Lung microvascular endothelial cell (primary cell): ENCODE measurements at places on chromosomes 6 and 20.

GRCh38 chr6:169051371-169051770 is 202.3 kb downstream of the THBS2 start:
- no peak for DNase-seq

GRCh38 chr6:155054491-155055250 is 59.6 kb downstream of the TIAM2 start:
- peak; percentile 80 for DNase-seq

GRCh38 chr6:113365191-113365590 is 492.0 kb upstream of the MARCKS start:
- no peak for DNase-seq

- peak; percentile 97 for DNase-seq
Observed at GRCh38 chr20:5950271-5951031, at the start of the genes MCM8 and TRMT6. Gene MCM8, plus strand, starts transcription at chr20:5950652. Its CDS starts 1,364 bp downstream, at chr20:5952016. Gene TRMT6, minus strand, starts transcription at chr20:5950533. Its CDS starts 128 bp downstream, at chr20:5950405.

- no peak for DNase-seq
Observed at GRCh38 chr20:49181265-49181877, 6.8 kb downstream of the STAU1 start.

- DNase-seq = no peak
Observed at GRCh38 chr6:115360602-115361325, 699.9 kb downstream of the FRK start.

DNA sequence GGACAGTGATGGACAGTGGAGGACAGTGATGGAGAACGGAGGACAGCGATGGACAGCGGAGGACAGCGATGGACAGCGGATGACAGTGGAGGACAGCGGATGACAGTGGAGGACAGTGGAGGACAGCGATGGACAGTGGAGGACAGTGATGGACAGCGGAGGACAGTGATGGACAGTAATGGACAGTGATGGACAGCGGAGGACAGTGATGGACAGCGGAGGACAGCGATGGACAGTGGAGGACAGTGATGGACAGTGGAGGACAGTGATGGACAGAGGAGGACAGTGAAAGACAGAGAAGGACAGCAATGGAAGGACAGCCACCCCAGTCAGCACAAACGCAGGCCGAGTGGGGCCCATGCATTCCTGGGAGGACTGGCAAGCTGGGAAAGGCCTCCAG is 3.4 kb upstream of the NKAIN4 start:
- DNase-seq = no peak

DNA sequence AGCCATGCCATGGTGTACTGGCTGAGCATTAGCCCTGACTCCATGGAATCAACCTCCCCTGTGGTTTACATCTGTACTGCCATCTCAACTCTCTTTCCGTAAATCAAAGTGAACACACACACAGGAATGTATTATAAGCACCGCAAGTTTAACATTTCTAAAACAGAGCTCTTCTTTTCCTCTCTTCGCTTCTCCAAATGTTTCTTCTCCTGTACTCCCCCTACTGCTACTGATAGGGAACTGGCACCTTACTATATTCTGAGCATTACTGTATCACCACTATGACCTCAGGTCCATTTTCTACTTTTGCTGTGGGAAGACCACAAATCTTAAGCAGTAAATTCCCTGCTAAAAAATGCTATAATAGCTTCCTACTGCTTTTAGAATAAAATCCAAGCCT is 101.2 kb downstream of the NUS1 start:
- DNase-seq = no peak

DNA sequence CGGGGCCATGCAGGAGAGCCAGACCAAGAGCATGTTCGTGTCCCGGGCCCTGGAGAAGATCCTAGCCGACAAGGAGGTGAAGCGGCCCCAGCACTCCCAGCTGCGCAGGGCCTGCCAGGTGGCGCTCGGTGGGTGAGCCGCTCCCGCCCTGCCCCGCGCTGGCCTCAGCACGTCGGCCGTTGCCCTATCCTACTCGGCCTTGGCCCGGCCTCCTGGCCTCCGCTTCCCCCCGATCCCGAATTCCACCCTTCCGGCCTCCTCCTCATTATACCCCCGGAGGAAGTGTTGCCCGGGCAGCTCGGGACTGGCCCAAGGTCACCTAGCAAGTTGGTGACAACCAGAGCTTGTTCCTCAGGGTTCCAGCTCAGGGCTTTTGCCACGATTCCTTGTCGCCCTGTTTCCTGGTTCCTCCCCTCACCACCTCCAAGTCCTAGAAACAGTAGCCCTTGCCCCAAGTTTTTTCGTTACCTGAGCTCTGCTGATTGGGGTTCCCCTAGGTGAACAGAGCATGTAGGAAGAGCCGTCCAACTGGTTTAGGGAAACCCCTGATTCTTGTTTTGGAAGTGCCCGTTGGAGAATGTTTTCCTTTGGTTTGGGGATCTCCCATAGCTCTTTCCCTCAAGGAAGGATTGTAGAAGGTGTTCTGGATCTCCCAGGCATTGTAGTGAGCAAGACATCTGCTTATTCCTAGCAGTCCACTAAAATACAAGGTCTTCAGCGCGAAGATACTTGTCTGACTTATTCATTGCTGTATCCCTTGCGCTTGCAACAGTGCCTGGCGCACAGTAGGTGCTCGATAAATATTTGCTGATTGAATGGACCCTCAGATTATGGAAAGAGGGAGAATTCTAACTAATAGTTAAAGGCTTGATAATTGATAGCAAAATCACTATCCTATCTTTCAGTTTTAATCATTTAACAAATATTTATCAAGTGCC is 641 bp downstream of the ARFGEF2 start:
- DNase-seq = peak; percentile 45

DNA sequence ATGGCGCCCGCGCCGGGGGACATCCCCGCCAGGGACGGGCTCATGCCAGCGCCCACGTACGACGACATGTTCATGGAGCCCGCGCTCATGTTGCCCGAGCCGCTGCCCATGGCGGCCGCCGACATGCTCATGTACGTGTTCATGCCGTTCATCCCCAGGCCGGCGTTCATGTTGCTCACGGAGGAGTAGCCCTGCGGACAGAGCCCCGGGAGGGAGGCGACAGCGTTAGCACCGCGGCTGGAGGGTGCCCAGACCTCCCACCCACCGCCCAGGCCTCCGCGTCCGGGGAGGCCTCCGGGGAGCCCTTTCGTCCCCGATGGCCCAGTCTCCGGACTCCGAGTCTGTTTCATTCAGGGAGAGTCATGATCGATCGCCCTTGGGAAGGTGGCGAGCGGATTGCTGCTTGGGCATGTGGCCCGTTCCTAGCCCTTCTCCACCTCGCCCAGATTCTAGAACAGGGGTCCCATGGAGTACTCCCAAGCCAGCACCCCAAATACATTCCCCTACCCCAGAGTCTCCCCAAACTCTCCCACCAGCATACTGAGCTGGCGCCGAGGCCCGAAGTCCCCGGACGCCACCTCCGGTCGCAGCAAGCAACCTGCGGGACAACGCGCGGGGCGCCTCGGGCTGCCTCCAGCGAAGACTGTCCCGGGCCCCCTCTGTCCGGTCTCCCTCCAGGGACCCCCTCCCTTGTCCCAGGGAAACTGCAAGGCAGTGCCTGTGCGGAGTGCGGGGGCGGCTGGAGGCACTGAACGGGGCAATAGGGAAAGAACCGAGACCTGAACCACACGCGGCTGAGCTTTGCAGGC is 1.2 kb downstream of the FOXA2 start:
- DNase-seq = no peak

GRCh38 chr6:43771858-43772680 is 2.1 kb downstream of the VEGFA start:
- peak; percentile 61 for DNase-seq

- peak; percentile 95 for DNase-seq
Observed at GRCh38 chr6:6008648-6009421, 2.1 kb upstream of the NRN1 start.

DNA sequence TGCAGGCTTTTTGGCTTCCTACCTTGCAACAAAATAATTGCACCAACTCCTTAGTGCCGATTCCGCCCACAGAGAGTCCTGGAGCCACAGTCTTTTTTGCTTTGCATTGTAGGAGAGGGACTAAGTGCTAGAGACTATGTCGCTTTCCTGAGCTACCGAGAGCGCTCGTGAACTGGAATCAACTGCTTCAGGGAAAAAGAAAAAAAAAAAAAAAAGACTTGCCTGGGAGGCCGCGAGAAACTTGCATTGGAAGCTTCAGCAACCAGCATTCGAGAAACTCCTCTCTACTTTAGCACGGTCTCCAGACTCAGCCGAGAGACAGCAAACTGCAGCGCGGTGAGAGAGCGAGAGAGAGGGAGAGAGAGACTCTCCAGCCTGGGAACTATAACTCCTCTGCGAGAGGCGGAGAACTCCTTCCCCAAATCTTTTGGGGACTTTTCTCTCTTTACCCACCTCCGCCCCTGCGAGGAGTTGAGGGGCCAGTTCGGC is 420 bp downstream of the SOX4 start:
- DNase-seq = no peak

DNA sequence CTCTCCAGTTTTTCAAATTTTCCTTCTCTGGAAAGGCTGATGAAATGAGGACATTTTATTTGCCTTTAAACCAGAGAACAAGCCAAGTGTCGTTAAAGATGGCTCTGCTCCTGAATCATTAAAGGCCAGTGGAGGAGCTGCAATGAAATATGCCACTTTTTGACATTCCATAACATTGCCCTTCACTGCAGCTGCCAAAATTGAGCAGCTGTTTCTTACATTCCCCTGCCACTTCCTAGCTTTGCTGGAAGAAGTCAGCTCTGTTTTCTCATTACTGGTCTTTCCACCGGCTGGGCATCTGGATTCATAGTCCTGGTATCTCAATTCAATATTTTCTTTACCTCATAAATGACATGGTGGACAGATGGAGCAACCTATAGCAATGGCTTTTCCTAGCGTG is 45.5 kb upstream of the NRN1 start:
- no peak for DNase-seq

- no peak for DNase-seq
Observed at GRCh38 chr6:126738146-126738545, 380.3 kb upstream of the RSPO3 start.

DNA sequence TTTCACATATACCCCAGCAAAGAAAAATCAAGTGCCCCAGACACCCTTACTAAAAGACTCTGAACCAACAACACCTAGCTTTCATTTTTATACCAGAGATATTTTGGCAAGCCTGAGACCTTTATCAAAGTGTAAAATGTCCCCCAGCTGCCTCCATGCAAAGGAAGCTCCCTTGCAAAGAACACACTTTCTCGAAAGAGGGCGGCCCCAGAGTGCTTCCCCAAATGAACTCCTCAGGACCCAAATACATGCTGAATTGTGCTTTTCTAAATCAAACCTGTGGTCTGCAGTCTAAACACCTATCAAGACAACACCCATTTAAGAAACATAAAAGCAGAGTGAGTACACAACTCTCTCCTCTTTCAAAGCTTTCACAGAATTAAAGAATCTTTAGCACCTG is 490 bp downstream of the IPCEF1 start:
- DNase-seq = no peak

GRCh38 chr20:35730583-35731468 is 11.2 kb downstream of the RBM39 start:
- DNase-seq = no peak

GRCh38 chr20:63051911-63052310 is 45.1 kb upstream of the BHLHE23 start:
- DNase-seq = no peak

- no peak for DNase-seq
Observed at GRCh38 chr6:157095084-157095483, 228.2 kb downstream of the TMEM242 start.

- DNase-seq = no peak
Observed at GRCh38 chr6:18613319-18613925, 226.3 kb downstream of the RNF144B start.

DNA sequence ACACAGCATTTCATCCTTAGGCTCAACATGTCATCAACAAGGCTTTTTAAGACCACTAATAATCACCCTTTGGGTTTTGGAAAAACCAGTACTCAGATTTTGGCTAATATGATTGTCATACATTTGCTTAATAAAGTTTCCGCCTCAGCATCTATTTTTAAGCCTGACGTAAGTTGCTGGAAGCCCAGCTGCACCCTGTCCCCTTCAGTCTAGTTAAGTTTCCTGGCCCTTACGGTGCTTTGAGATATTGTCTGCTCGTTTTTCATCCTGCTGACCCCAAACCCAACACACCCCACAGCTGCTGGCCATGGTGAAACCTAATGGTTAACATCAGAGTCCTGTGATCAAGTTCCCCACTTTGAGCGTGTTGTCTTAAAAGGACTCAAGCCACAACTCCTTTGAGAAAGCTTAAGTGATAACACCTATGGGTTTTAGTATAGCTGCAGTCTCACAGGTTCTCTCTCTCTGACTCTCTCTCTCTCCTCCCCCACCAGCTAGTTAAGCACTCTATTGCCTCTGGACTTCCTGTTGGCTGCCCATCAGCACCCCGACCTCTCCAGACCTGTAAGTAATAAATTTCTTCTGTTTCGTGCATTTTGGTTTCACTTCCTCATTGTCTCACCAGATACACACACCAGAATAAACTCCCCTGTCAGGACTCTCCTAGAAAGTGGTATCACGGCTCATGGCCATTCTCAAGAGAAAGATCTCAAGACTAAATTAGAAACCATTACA is 802.0 kb downstream of the C6orf118 start:
- no peak for DNase-seq

GRCh38 chr6:33171016-33171879 is 21.0 kb downstream of the COL11A2 start:
- no peak for DNase-seq
